ENCODE measurements at places on chromosomes 7 and 10. TPM values are rescaled to one million over a fixed set of nuclear protein-coding genes. Genes with fewer than 3 reads are reported as not detected.

DNA sequence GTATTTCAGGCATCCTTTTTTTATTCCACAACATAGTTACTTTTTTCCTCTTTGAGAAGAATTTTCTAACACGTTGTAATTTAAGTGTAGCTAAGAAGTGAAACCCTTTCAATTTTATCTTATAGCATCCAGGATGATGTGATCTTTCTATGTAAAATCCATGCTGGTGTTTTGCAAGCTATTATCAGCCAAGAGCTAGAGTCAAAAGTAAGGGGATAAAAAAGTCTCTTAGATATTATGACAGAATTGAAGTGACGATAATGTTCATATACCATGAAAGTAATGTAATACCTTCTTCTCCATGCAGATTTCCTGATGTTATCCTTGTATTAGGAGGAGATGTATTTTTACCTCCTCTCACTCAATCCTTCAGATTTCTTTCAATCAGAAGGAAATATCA, 64.2 kb upstream of the MBL2 start:
- no peak overlapping the region for H3K27ac ChIP-seq
- H3K36me3 ChIP-seq, result no peaks in the 10 kb centered on the region
- H3K4me3 ChIP-seq, result no peak overlapping the region

DNA sequence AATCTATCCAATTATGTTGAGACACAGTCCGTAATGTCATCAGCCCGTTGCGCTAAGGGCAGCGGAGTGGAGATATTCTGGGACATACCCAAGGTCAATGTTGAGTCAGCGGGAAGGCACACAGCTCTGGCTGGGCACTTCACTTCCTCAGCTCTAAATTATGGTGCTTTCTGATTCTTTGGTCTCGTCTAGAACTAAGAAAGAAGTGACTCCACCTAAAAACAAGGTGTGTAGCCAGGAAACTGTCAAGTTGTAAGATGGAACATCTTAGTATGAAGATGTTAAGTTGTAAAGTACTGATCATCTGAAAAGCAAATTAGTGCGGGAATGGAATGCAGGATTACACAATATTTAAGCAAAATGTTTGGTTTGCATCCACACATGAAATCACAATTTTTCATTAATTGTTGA, 43.1 kb downstream of the BAIAP2L1 start:
- no peaks in the 10 kb centered on the region for H3K27me3 ChIP-seq
- peaks cover 2% of the 10 kb centered on the region for H3K4me1 ChIP-seq
- no peak overlapping the region for H3K4me3 ChIP-seq
- no peaks in the 10 kb centered on the region for H3K36me3 ChIP-seq

DNA sequence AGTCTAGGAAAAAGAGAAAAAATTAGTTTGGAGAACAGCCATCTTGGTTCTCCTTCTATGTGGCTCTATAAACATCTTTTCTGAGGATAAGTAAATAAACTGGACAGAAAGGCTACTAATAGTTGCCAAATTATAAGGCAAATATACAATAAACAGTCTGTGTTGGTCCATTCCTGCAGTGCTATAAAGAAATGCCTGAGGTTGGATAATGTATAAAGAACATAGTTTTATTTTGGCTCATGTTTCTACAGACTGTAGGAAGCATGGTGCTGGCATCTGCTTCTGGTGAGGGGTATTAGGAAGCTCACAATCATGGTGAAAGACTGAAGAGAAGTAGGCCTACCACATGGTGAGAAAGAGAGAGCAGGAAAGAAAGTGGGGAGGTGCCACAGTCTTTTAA, 209.7 kb downstream of the MACC1 start:
- no peaks in the 10 kb centered on the region for H3K4me1 ChIP-seq
- DNase-seq, result no peak
- H3K4me3 ChIP-seq, result no peak overlapping the region
- no peak overlapping the region for H3K27ac ChIP-seq
- no peaks in the 10 kb centered on the region for H3K27me3 ChIP-seq
- no peaks in the 10 kb centered on the region for H3K36me3 ChIP-seq

The OR9A2 gene
- not detected for total RNA-seq
